Breast epithelium (tissue), 4 donors: ENCODE measurements at places on chromosomes 1 and 21.

DNA sequence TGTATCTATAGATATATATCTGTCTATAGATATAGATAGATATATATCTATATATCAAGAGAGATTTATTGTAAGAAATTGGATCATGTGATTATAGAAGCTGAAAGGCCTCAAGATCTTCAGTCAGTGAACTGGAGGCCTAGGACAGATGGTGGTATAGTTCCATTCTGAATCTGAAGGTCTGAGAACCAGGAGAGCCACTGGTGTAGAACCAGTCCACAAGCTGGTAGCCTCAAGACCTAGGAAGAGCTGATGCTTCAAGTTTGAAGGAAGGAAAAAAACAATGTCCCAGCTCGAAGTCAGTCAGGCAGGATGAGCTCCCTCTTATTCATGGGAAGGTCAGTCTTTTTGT, 213.2 kb upstream of the JUN start:
- H3K36me3 ChIP-seq = no peaks in the 10 kb centered on the region
- DNase-seq = no peak
- no peaks in the 10 kb centered on the region for H3K27me3 ChIP-seq
- no peak overlapping the region for H3K27ac ChIP-seq
- H3K4me3 ChIP-seq = no peak overlapping the region

- H3K27me3 ChIP-seq = no peaks in the 10 kb centered on the region
- no peaks in the 10 kb centered on the region for H3K36me3 ChIP-seq
- no peak for DNase-seq
- H3K4me1 ChIP-seq = no peaks in the 10 kb centered on the region
- H3K4me3 ChIP-seq = no peak overlapping the region
These were observed 2.1 kb upstream of the PLA2G2F start for GRCh38 chr1:20137055-20137454.

DNA sequence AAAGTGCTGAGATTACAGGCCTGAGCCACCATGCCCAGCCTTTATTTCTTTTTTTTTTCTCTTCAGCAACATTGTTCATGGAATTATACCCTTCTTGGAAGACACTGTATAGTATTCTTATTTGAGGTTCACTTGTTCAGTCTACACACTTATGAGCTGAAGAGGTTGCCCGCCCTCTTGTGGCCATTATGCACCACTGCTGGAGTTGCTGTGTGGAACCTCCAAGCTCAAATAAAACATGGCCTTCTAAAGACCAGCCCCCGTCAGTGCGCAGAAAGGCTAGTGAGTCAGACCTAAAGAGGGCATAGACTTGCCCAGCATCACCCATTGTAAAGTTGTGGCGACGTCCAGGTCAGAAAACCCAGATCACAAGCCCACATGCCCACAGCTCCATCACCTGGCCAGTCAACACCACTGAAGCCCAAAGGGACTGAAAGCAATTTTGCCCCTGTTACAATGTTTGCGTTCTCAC, 20.4 kb downstream of the LURAP1 start:
- no peak overlapping the region for H3K4me3 ChIP-seq
- peak; percentile 71 for DNase-seq
- no peak overlapping the region for H3K27ac ChIP-seq
- no peaks in the 10 kb centered on the region for H3K27me3 ChIP-seq

GRCh38 chr21:31772674-31773555, 41.0 kb upstream of the SCAF4 start:
- H3K36me3 ChIP-seq = no peaks in the 10 kb centered on the region
- no peak for DNase-seq
- no peaks in the 10 kb centered on the region for H3K4me1 ChIP-seq
- H3K27ac ChIP-seq = no peak overlapping the region
- no peaks in the 10 kb centered on the region for H3K27me3 ChIP-seq

DNA sequence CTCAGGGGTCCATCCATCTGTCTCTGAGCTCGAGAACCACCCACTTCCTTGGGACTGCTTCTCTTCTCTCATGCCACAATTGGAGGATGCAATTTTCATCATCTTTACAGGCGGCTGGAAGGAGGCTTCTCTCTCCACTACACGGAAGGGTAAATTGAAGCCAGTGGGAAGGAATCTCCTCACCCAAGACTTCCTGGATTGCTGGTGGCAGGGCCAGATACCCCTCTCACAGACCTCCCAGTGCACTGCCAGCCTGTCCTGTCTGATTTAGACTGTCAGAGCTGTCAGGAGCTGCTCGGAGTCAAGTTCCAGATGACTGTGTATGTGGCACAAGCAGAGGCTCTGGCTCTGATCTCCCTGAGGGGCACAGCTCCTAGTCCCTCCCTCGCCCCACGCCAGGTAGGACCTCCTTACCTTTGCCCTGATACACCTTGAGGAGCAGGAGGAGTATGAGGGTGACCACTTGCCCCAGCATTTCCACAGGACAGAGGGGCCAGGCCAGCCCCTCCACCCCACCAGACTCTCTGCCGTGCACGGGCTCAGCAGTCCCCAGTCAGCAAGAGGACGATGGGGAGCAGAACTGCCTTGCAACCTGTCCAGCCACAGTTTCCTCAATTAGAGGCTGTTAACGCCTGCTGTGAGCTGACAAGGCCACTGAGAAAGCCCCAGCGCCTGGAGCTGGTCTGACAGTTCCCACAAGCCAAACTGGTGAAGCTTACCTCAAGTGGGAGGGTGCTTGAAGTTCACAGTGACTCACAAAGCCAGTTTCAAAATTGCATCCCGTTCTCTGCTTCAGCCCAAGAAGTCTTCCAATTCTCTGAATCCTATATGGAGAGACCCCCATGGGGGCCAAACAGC, at the start of gene CD244:
CD244 (minus strand) TSS at position 685 of the 858 bp plus-strand sequence; CDS start at position 475, 210 bp downstream.
- DNase-seq = no peak
- H3K27ac ChIP-seq = no peak within 1 kb of the TSS
- H3K4me3 ChIP-seq = no peak within 1 kb of the TSS
- H3K4me1 ChIP-seq = no peaks in the 10 kb centered on the region
